Stimulated activated CD4-positive, alpha-beta T cell treated with anti-CD3 and anti-CD28 coated beads, TNF-alpha, amount 100 ng/mL, for 1 hour (primary cell): ENCODE measurements at places on chromosomes 16 and 17.

- no peak for DNase-seq
Measured at GRCh38 chr17:66777689-66778225, 57.2 kb upstream of the CACNG5 start.

- no peak for DNase-seq
Measured at GRCh38 chr16:11675561-11676511, 7.6 kb downstream of the SNN start.

DNA sequence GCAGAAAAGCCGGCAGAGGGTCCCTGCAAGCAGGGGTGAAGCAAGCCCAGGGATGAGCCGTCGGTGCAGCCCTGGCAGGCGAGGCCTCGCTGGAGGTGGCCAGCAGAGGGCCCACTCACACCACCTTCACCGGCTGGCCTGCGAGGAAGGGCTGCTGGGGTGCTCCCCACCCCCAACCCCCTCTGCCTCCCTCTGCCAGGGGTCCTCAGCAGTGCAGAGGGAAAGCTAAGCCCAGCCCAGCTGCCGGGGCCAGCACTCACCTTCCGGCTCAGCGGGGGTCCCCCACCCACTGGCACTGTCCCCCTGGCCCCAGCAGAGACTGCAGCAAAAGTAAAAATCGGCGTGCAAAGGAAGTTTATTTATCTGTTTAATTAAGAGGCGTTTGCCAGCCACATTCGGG, 113.4 kb downstream of the ENGASE start:
- no peak for DNase-seq

DNA sequence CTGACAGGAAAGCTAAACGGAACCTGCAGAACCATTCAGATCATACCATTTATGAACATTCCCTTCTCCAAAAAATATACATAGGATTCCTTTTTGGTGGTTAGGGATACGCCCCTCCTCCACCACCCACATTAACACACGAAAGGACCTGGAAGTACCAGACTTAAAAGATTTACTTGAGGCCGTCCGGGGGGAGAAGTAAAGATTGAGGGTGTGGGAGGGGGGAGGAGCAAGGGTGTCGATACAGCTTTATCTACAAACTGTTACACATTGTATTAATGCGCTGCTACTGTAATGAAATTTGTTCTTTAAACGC, 537 bp downstream of the PALB2 start:
- DNase-seq = no peak

GRCh38 chr17:8068736-8069586, 18.6 kb downstream of the ALOX12B start:
- DNase-seq = no peak

GRCh38 chr16:64384636-64385035, 737.2 kb downstream of the CDH11 start:
- DNase-seq = no peak

DNA sequence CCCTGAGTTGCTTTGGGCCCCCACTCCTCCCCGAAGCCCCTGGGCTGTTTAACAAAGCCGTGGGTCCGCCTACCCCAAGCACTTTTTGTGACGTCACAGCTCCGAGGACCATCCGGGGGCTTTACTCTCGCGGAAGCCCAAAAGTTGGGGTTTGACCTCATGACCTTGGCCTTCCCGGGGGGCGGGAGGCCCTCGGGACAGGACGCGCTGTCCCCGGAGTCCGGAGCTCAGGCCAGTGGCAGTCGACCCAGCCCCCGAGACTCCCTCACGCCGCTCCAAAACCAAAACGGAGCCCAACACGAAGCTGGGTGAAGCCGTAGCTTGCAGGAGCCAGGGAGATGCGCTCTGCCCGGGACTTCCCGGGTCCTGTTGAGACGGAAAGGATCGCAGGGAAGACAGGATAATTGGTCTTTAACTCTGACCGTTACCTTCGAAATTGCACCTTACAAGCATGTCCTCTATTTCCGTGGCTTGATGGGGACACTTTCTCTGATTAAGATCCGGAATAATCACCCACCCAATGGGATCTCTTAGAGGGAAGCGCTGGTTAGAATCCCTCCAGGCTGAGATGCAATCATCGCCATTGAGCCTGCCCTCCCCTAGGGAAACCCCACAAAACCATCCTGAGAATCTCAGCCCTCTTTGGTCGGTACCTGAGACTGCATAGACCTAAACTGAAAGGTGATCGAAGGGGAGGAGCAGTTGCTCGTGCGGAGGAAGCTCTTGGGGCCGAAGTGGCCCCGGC, 4.9 kb upstream of the SOX9 start:
- DNase-seq = no peak

- DNase-seq = no peak
Measured at GRCh38 chr16:60704726-60705125, 1331.5 kb downstream of the CDH8 start.

DNA sequence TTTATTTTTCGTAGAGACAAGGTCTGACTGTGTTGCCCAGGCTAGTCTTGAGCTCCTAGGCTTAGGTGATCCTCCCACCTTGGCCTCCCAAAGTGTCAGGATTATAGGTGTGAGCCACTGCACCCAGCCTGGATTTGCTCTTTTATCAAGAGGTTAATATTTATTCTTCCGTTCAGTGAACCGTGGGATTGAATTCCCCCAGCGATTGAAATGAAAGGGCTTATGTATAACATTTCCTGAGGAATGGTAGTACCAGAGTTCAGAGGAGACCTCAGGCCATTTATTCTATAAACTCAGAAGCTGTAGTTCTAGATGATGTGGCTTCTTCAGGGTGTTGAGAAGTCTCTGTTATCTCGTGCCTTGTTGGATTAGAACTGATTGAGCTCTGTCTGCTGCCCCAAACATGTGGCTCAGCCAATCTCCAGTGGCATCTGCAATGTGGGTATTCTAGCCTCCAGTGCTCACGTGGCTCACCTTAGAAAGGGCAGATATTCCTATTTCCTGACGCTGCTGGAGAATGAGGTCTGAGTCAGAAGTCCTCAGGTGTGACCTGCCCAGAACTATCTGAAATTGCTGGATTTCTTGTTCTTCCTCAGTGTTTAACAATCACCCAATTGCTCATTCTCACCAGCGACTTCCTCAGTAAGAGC, 22.5 kb downstream of the HMOX2 start:
- DNase-seq = no peak

- no peak for DNase-seq
Measured at GRCh38 chr16:84190731-84191388, at the start of gene ADAD2. TSS of gene ADAD2 (plus strand) at chr16:84191157. CDS start at chr16:84191231, 74 bp downstream.

- no peak for DNase-seq
Measured at GRCh38 chr16:55955845-55956244, 80.7 kb upstream of the CES5A start.

DNA sequence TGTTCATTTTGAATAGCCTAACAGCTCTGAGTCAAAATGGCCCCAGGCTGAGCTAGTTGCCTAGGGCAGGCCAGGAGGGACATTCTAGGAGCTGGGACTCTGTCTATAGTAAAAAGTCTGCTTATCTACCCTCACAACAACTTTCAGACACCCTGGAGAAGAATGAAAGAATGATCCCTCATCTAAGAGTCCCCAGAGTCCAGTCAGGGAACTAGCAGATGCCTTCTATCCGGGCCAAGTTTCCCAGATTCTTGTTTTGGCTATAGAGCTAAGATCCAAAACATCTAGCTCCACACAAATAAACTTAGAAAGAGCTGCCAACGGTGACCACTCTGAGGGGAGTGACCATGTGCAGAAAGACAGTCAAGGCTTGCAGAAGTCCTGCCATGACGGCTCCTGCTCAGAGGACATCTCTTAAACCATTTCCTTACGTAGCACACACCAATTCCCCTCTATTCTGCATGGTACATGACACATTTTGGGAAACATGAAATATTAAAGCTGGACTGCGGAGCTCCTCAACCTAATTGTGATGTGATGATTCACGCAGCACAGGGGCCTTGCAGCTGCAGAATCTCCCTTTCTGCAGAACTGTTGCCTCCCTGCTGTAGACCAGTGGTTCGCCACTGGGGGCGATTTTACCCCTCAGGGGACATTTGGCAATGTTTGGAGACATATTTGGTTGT, 24.2 kb downstream of the FAM20A start:
- no peak for DNase-seq

DNA sequence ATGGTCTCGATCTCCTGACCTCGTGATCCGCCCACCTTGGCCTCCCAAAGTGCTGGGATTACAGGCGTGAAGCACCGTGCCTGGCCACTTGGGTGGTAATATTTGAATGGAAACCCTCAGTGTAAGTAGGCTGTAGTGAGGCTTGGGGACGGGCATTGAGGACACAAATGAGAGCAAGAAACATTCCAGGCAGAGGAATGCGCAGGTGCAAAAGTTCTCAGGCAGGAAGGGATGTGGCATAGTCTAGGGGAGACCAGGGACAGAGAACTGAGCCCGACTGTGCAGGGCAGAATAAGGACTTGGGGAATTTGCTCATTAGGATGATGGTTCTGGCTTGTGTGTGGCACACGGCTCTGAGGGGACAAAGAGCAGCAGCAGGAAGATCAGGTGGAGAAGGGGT, 54.8 kb downstream of the GRB2 start:
- DNase-seq = no peak

GRCh38 chr16:476039-476438, 50.6 kb downstream of the RAB11FIP3 start:
- no peak for DNase-seq

DNA sequence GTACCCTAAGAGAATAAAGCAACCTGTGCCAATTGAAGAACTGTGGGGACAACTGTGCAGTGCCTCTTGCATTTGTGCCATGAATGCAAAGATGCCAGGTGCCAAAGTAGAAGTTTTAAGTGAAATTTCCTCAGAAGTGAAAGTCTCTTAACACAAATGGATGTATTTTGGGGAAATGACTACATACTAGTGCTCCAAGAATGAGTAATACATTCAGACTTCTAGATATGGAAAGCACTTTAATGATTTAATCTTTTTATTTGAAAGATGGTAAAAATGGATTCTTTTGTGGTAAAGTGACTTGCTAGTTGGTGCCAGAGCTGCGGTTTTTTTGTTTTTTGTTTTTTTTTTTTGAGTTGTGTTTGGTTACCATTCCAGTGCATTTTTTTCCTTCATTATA, 15.0 kb downstream of the UTP18 start:
- no peak for DNase-seq

GRCh38 chr16:6861815-6862477, 470.7 kb upstream of the RBFOX1 start:
- no peak for DNase-seq

DNA sequence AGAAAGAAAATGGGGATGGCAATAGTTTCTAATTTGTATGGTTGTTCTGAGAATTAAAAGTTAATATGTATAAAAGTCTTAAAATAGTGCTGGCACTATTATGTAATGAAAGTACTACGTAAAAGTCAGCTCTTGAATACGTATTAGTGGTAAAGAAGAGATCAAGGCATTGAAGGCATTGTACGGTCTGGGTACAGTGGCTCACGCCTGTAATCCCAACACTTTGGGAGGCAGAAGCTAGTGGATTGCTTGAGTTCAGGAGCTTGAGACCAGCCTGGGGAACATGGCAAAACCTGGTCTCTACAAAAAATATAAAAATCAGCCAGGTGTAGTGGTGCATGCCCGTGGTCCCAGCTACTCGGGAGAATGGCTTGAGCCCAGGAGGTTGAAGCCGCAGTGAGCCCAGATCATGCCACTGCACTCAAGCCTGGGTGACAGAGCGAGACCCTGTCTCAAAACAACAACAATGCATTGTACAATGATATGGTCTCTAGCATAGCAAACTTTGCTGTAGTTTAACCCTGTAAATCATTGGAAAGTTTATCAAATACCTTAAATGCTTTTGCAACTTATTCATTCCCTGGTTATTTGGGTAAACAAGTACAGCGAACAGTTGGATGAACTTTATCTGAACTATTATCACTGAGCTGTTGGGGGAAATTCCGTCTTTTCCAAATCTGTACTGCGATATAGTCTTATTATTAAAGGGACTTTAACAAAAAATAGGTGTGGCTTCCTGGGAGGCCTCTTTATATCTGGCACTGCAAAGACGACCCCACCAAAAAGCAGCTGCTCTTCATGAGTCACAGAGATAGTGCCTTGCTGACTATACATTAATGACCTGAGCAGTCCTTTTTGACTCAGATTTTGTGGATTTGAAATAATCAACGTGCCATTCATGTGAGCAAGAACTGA, 73.6 kb downstream of the GPRC5B start:
- no peak for DNase-seq

- DNase-seq = no peak
Measured at GRCh38 chr17:41773190-41773588, 13.3 kb downstream of the JUP start.

- DNase-seq = no peak
Measured at GRCh38 chr17:8105957-8106398, 12.3 kb downstream of the ALOXE3 start.

- no peak for DNase-seq
Measured at GRCh38 chr16:27377666-27378485, 24.1 kb upstream of the IL21R start.

DNA sequence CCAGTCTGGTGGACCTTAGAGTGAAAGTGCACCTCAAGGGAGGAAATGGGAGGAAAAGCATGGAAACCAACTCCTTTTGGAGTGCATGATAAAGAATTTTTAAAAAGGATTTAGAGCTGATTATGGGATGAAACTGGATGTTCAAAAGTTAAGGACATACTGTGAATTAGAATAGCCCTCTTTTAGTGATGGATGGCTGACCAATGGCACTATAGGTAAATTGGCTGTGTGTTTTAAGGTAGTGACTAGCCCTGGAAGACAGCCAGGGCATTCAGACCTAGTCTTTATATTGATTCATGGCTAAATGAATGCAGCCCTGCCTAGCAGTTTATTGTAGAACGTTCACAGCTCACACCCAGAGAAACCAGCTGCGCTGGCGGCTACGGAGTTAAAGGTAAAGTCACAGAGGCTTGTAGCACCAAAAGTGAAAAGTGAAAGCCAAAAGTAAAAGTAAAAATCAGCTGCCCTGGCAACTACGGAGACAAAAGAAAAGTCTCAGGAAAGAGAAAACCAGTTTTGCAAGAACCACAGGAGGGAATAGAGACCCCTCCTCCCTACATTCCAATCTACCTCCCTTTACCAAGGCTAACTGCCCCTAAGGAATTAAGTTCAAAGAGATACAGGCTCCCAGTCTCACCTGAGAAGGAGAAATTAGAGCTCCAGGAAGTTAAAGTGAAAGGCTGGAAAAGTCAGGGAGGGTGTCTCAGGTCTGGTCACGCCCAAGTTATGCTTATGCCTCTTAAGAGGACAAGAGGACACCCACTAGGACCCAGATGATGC, 21.8 kb downstream of the ACSM1 start:
- DNase-seq = no peak
